ENCODE measurements at places on chromosomes 1 and 21.

DNA sequence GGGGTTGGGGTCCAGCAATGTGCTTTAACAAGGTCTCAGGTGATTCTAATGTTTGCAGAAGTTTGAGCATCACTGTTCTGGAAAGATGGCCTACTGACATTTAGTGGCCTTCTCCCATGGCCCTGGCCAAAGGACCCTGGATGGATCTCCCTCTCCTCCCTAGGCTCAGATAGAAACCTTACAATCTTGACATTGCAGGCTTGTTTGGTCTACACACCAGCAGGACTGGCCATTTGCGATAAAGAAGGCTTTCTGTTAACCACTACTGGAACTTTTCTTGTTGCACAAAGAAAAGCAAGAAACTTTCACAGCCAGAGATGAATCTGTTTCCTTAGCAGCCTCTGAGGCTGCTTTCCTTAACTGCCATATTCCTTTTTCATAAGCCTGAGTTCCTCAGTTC lies 6.2 kb downstream of the DNALI1 start:
- DNase-seq: no peak

DNA sequence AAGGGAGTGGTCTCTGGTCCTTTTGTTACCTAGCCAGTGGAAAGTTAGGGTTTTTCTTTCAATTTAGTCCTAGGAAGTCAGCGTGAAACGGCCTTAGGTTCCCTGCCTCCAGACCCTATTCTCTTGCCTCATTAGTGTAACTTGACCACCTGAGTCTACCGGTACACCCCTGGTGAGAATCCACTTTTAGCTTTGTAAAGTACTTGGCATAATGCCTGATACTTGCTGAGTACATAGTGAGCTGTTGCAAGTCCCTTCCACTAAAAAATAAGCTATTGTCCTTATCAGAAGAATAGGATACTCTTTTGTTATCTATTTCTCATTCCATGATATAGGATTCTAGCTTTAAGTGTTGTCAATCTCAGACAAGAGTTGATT lies 228.8 kb downstream of the ST6GALNAC3 start:
- DNase-seq: no peak

GRCh38 chr1:66335125-66335524 lies 198.8 kb upstream of the SGIP1 start:
- no peak for DNase-seq

DNA sequence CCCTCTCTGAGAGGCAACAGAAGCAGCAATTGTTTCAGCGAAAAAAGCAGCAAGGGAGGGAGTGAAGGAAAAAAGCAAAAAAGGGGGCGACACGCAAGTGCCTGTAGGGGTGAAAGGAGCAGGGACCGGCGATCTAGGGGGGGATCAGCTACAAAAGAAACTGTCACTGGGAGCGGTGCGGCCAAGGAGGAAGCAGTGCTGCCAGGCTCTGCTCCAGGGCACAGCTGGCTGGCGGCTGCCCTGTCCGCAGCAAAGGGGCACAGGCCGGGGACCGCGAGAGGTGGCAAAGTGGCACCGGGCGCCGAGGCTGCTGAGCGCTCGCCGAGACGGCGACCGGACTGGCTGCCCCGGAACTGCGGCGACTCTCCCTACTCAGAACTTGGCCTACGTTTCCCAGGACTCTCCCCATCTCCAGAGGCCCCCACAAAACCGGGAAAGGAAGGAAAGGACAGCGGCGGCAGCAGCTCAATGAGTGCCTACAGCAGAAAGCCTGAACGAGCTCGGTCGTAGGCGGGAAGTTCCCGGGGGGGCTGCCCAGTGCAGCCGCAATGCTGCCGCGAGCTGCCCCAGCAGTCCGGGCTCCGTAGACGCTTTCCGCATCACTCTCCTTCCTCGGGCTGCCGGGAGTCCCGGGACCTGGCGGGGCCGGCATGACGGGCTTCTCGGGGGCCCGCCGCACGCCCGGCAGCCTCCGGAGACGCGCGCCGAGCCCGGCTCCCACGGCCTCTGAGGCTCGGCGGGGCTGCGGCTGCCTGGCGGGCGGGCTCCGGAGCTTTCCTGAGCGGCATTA lies 1.0 kb upstream of the CDKN2C start:
- DNase-seq: no peak

GRCh38 chr1:19432943-19433718 lies 52.2 kb downstream of the CAPZB start:
- DNase-seq: no peak

- DNase-seq: peak; percentile 97
Observed at GRCh38 chr1:162003830-162004215, 19.8 kb downstream of the OLFML2B start.

GRCh38 chr1:161200421-161200991 lies 1.7 kb upstream of the ADAMTS4 start:
- DNase-seq: no peak

DNA sequence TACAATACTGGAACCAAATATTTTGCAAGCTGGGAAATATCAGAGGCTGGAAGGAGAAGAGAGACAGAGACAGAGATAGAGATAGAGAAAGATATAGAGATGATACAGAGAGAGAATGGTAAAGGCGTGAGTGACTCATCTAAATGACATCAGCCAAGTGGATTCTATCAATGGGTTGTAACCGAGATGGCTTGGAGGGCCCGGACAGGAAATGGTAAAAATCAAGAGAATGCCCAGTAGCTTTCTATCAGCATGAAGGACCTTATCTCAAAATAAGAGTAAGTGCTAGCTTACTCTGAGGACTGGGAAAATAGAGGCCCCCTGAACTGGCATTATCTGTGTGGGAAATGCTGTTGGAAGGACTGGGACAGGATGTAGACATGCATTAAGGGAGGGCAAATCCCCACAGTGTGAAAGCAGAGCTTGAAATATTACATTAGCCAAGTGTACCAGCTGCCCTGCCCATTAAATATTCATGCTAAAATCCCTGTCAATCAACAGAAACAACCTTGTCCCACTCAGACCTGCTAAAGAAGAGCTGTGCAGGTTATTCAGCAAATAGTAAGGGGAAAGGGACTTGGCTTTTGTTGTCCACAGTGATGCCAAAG lies 76.6 kb upstream of the ZNF644 start:
- no peak for DNase-seq

DNA sequence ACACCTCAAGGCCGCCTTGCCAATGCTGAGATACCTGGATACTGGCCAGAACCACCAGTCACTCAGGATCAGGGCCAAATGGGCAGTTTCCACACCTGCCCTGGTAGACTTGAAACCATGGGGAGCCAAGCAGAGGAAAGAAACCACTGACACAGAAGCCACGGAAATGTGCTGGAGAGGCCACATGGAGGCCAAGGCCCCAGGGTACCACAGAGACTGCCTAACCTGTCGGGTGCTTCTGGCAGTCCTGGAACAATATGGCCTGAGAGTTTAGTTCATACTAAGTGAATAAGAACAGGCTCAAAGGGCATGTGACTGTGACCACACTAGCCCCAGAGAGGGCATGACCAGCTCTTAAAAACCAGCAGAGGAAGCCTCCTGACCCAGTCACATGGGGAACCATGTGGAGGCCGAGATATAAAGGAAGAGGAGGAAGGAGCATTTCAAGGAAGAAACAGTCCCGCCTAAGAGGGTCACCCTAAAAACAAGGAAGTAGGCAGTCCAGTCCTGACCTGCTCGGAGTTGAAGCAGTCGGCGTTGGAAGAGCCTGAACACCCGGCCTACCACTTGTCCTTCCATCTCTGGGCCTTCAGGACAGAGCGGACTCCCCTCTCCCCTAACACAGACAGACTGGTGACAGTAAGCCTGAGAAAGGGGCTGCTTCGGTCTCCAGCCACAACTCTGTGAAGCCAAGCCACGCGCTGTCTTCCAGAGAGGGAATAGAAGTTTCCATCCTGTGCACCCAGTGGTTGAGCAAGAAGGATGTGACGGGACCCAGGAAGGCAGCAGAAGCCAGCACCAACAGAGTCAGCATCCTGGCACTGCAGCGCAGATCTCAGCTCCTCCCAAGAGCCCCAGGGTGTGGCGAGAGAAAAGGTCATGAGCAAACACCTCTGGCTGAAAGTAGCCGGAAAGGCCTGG lies at the start of gene DENND2D:
Gene DENND2D, minus strand, starts transcription at position 766 of the 921 bp plus-strand sequence. Its CDS starts 187 bp downstream, at position 579.
- peak; percentile 87 for DNase-seq

GRCh38 chr21:26842974-26843932 lies 2.0 kb downstream of the ADAMTS1 start:
- DNase-seq: peak; percentile 43

DNA sequence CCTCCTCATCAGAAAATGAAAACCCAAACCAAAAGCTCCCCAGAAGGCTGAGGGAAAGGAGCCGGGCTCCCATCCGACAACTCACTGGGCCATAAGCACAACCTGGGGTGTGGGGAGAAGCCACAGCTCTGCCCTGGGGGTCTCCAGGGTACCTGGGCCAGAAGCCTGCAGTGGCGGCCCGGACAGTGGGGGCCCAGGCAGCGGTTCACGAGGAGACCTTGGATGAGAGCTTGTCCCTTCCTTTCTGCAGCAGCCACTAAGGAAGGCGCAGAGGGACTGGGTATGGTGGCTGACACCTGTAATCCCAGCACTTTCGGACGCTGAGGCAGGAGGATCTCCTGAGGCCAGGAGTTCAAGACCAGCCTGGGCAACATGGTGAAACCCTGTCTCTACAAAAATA lies 17.5 kb upstream of the TRAPPC10 start:
- no peak for DNase-seq

- no peak for DNase-seq
Observed at GRCh38 chr1:3462356-3463012, 8.0 kb downstream of the ARHGEF16 start.

DNA sequence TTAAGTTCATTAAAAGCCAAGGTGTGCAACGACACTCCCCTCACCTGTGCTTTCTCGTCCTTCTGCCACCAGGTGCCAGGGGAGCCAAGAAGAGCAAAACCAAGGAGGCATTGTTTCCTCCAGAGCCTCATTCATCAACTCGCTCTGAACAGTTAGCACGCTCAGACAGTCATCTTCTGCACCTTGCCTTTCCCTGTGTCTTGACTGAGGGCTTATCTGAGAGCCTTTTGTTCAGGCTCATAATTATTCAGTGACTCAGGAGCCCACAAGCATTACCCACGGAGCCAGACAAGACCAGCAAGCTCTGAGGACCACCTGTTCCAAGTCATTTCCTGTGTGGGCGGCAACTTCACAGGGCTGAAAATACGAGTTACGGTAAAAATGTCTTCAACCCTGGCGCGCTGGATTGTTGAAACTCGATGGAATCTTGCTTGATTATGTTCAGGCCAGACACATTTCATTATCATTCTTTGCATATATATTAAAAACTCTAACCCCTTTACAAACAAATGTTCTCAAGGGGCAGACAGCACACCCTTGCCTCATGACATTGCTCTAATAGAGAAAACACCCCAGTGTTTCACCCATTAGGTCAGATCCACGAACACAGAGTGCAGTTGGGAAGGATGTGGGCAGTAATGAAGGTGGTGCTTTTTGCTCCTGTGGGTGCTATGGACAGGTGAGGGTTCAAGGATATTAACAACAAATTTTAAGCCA lies 89.7 kb upstream of the RUNX1 start:
- DNase-seq: no peak

- DNase-seq: no peak
Observed at GRCh38 chr1:205907794-205908193, 35.5 kb downstream of the SLC26A9 start.

DNA sequence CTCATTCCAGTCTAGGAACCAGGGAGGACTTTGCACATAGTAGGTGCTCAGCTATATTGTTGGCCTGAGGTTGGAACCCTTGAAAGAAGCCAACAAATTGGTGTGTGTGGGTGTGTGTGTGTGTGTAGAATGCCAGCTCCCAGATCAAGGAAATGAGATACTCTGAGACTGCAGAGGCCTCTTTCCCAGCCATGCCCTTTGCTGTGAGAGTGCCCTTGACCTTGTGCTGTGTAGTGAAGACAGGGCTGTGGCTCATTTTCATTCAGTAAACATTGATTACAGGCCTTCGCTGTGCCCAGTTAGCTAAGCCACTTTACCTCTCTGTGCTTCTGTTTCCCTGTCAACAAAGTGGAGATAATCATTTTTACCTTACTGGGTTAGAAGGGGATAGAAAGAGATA lies 3.2 kb downstream of the CYP4B1 start:
- no peak for DNase-seq

DNA sequence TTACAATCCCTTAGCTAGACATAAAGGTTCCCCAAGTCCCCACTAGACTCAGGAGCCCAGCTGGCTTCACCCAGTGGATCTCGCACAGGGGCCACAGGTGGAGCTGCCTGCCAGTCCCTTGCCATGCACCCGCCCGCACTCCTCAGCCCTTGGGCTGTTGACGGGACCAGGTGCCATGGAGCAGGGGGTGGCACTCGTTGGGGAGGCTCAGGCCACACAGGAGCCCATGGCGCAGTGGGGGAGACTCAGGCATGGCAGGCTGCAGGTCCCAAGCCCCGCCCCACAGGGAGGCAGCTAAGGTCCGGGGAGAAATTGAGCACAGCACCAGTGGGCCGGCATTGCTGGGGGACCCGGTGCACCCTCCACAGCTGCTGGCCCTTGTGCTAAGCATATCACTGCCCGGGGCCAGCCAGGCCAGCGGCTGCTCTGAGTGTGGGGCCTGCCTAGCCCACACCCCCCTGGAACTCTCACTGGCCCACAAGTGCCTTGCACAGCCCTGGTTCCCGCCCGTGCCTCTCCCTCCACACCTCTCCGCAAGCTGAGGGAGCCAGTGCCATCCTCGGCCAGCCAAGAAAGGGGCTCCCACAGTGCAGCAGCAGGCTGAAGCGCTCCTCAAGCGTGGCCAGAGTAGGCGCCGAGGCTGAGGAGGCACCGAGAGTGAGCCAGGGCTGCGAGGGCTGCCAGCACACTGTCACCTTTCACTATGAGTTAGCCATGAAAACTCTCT lies 117.8 kb downstream of the LIPI start:
- no peak for DNase-seq

DNA sequence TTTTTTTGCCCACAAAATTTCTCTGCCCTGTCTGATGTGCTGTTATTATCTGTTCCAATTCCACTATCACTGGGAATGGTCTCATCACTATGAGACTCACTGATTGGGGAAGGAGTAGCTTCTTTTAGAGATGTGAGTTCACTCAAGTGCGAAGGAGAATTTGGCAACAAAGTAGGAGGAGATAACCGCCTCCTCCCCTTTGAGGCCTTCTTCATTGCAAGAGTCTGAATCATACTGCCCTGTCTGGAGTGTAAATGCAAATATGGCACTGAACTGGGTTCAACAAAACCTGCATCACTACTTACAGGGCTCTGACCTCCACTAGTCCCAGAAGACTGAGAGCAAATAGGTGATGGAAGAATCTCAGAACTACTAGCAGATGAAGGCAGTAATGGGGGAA lies 83.4 kb downstream of the ASH1L start:
- no peak for DNase-seq

DNA sequence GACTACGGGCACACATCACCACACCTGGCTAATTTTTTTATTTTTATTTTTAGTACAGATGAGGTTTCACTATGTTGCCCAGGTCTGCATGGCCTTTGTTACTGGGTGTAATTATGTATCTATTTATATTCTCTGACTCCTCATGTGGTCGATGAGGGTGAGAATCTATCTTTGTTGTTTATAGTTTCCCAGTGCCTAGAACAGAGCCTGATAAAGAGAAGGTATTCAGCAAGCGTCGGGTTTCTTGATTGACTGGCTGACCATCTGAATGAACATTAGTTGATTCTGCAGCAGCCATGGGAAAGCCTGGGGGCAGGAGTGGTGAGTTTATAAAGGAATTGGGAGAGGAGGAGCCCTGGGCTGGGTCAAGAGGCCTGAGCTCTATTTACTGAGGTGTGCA lies 28.5 kb downstream of the SERINC2 start:
- peak; percentile 43 for DNase-seq

GRCh38 chr1:44447051-44447810 lies 42.2 kb downstream of the RNF220 start:
- DNase-seq: no peak

All from RPMI8226 (cell line).